Stimulated activated CD4-positive, alpha-beta T cell treated with anti-CD3 and anti-CD28 coated beads, Interleukin-2, amount 100 ng/mL, for 48 hours (primary cell): ENCODE measurements at places on chromosomes 6 and 20.

DNA sequence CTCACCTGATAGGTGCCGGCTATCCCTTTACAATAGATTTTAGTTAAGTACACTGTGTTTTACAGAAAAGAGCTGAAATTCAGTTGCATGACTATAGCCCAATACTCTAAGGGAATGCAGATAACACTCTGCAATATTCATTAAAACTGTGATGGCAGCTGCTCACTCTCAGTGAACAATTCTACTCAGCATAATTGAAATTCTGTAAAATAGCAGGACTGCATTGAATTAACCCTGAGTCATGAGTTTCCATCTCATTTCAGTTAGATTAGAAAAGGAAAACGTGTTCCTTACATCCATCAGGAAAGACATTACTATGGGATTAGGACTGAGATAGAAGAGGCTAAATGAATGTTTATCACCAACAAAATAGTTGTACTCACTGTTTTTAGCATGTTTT is 613.3 kb upstream of the JAG1 start:
- no peak for DNase-seq

GRCh38 chr6:129659167-129659566 is 50.8 kb downstream of the ARHGAP18 start:
- no peak for DNase-seq

- no peak for DNase-seq
Observed at GRCh38 chr6:7058250-7058923, 49.4 kb upstream of the RREB1 start.

DNA sequence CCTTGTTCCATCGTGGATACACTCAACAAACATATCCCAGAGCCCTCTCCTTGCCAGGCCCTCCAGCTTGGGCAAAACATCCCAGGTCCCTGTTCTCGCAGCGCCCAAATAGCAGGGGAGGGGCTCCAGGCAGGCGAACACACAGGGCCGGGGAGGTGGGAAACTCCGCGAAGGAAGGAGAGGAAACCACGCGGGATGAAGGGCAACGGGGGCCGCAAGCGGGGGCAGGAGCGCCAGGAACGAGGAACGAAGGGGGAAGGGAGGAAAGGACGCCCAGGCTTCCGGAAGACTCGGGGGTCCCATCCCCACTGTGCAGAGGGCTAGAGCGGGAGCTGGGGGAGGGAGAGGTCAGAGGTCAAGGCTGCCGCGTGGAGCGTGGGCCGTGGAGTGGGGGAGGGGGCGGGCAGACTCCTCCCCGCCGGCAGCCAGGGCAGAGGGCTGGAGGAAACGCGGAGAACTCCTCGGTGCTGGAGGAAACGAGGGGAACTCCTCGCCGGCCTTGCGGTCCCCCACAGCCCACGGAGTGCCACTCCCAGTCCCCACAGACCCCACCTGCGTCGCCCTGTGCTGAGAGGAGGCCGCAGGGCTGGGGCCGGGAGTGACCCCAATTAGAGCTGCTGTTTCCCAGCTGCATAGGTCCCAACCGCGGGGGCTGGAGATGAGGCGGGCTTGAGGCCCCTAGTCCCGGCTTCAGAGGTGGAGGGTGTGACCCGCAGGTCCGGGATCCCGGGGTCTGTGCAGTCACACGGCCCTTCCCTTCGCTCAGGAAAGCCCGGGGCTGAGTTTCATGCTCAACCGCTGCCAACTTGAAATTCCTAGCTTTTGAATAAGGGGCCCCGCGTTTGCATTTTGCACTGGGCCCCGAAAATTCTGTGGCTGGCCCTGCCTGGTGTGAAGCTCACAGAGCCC is 1.2 kb upstream of the RBM38 start:
- peak; percentile 63 for DNase-seq

DNA sequence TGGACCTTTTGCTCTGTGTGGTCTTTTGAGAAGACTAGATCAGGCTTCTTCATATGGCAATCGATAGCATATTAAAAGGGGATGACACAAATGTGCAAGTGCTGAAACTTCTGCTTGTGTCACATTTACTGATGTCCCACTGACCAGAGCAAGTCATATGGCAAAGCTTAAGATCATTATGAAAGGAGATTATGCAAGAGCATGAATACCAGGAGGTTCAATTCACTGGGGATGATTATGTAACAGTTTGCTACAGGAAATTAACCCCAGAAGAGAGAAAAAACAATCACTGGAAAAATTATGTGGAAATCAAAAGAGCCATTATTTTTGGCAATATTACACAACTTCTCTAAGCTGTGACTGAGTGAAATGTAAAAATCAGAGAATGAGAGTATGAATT is 13.7 kb upstream of the PRDM13 start:
- DNase-seq, result no peak

DNA sequence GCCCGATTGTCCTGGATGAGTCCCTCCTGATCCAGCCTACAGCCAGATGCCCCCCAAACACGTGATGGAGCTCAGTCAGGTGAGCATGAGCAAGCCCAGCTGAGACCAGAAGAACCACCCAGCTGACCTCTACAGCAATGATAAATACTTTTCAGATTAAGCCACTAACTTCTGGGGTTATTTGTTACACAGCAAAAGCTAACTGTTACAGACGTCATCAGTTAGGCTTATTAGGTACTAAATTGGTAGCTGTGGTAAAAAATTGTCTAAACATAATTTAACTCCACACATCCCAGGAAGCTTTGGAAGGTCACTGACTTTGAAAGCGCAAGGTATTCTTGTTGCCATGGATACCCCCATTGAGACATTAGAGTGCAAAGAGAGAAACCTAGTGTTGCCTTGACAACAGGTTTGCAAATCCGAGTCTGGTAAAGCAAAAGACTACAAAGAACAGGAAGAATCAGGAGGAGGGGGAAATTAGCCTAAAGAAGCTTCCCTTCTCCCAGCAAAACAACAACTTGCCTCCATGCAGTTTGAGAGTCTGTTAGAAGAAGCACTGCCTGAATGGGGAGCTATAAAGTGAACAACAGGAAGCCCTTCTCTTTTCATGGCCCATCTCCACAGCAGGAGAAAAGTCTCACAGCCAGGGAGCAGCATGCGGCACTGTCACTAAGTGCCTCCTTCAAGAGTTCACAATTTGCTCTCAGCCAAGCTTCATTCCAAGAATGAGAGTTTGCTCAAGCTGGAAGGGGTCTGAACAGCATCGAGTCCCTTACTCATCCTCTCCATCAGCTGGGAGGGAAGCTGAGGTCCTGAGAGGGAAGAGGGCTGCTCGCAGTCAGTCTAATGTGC is 41.7 kb upstream of the ZNF831 start:
- DNase-seq, result no peak

DNA sequence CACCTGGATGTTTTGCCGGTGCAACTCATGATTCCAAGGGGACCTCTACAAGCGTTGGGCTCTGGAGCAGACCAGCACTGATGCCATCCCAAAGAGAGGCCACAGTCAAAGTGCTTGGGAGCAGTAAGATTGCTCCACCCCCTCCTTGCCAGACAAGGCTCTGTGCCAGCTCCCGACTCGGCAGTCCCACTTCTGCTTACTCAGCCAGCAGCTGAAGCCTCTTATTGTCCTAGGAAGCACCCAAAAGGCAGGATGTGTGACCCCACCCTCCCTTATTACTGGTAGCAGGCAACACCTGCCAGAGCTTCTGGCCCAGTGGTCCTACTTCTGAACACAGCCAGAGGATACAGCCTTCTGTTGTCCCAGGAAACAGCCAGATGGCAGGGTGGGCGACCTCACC is 614.2 kb downstream of the TENT5A start:
- DNase-seq, result no peak

DNA sequence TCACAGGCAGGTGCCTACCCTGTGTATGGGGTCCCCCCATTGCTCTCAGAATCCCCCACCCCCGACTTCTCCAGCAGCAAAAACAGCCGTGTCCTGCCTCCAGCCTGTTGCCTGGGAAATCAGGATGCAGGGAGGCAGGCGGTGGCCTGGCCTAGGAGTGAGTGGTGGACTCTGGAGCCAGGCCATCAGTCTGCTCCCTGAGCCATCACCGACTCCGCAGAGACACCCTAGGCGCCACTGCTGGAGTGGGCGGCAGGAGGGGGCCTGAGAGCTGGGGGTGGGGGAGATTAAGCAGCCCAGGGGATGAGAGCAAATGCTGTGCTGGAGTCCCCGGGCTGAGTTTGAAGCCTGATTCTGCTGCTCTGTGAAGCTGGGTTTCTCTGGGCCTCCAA is 93.2 kb downstream of the CD40 start:
- DNase-seq, result no peak

DNA sequence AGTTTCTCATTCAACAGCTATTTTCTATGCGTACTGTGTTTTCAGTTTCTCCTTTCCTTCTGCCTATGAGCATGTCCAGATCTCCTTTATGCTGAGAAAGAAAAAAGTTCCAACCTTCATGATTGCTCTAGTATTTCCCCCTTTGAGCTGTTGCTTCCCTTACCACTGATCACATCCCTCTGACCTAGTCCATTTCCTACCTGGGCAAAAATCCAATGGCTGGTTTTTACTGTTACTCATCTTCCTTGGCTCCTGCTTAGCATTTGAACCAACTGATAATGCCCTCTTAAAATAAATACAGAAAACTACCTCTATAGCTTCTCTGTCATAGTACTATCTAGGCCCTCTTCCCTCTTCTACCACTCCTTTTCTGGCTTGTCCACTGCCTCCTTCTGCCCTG is 6.0 kb downstream of the RFX6 start:
- no peak for DNase-seq

- DNase-seq, result peak; percentile 55
Observed at GRCh38 chr20:50561379-50562078, 51.3 kb downstream of the PTPN1 start.

DNA sequence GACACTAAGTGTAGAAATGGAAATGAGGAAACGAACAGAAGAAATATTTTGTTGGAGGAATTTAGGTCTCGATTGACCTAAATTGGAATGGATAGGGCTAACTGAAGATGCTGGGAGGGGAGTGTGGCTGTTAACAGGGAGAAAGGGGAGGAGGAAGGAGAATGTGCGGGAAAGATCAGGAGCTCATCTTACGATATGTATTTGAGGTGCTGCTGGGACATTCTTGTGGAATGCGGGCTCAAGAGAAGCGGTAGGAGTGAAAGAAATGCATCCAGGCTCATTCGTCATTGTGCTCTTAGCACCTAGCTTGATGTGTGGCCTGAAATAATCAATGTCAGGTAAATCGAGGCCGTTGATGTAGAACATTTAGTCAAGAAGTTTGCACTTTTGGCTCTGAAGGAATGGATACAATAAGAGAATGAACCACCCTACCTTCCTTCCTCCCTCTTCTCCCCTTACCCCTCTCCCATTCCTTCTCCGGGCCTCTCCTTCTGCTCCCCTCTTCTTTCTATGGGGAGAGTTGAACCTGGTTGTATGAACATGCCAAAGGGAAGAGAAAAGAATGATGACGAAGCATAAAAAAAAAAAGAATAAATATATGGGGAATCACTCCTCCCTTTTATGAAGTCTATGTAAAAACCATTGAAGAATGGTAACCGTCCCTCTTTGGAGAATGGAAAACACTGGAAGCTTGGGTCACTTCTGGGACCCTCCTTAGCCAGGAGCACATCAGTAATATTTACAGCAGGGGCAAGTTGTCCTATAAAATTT is 70.9 kb downstream of the SASH1 start:
- DNase-seq, result no peak

- DNase-seq, result no peak
Observed at GRCh38 chr6:3421791-3422434, 34.9 kb downstream of the SLC22A23 start.

DNA sequence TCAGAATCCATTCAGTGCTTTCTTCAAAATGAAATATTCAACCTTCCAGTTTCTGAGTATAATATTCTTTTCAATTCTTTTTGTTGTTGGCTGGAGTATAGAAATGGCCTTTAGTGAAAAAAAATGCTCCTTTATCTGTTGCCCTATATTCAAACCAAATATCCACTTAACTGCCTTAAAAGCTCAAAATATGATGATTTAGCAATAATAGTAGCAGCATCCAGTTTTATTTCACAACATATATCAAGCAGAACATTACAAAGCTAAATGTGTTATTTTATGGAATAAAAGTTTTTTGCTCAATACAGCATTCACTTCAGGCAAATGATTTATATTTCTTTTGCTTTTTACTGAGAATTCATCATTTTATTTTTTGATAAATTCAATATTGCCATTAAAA is 322.4 kb upstream of the EYS start:
- no peak for DNase-seq

GRCh38 chr6:77461796-77462195 is 1.5 kb downstream of the HTR1B start:
- DNase-seq, result no peak

DNA sequence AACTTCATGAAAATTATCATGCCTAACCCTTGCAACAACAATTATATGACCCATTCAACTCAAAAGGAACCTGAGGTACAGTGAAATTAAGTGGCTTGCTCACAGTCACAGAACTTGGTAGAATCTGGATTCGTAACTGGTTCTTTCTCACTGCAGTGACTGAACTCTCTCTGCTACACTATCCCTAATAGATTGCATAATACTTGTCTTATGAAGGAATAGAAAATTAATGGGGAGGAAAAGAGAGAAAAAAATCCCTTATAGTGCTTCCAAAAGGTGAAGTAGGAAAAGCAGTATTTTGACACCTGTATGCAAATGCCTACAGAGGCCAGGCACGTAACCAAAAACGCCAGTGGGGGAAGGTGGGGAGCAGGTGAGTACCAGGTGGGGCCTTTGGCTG is 186.6 kb downstream of the LY86 start:
- DNase-seq, result no peak

GRCh38 chr6:165701005-165701404 is 38.0 kb upstream of the PDE10A start:
- no peak for DNase-seq

DNA sequence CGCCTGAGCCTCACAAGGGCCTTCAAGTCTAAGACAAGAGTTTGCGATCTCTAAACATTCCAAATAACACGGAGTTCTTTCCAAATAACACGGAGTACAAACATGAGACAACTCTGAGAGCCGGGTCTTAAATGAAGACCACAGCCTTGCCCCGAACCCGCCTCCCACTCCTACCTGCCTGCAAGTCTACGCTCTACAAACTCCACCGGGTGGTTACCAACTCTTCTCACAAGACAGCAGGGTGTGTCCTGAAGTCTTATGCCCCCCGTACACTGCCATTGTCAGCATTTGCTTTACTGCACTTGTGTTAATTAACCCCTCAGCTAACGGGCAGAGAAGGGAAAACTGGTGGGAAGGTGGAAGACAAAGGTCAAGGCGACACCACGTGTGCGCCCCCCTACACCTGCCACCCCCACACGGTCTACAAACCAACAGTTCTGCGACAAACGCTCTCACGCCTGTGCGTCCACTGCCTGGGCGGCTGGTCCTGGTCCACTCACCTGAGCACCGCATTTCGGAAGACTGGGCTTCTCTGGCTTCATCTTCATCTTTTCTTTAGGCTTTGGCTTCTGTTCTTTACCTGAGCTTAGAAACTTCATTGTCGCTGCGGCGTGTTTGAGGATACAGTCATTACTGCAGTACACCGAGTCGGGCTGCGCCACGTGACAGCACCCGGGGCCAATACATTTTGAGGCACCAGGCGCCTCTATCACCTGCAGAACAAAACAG is 19.5 kb downstream of the DIDO1 start:
- DNase-seq, result no peak
